Activated T-helper 17 cell treated with anti-CD3 and anti-CD28 coated beads, Interleukin-2, amount 50 U/mL, for 72 hours (primary cell): ENCODE measurements at places on chromosomes 1 and 21.

DNA sequence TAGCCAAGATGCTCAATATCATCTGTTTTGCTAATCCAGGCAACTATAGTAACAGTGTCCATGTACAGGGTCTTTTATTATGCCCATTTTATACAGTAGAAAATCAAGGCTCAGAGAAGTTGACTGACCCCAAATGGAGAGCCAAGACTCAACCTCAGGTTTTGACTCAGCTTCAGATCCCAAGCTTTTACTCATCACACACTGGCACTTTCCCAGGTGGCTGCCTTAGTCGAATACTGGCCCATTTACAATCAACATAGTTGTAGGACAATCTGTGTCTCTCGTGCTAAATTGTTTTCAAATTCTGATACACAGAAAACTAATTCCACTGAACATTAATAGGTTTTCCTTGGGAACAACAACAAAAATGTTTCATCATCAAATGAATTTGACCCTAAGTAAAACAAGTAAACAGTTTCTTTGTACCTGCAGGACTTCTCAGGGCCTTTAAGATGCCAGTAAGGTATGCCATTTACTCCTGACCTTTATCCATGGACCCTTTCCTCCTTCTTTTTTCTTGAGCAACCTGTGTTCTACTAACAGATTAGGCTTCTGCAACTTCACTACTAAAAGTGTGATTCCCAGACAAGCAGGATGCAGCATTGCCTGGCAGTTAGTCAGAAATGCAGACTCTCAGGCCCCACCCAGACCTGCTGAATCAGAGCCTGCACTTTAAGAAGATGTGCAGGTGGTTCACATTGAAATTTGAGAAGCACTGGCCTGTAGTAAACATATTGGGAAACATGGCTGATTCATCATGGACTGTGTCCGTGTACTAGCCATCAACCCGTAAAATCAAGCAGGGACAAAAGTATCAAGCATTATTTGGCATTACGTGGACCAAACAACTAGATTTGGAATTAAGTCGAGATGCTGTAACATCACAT is 128.8 kb downstream of the RRAGC start:
- H3K4me1 ChIP-seq, result no peaks in the 10 kb centered on the region
- no peaks in the 10 kb centered on the region for H3K36me3 ChIP-seq
- ATAC-seq, result no peak
- peaks cover 43% of the 10 kb centered on the region for H3K27me3 ChIP-seq
- H3K27ac ChIP-seq, result no peak overlapping the region

- no peaks in the 10 kb centered on the region for H3K36me3 ChIP-seq
- H3K4me3 ChIP-seq, result no peak overlapping the region
- no peak overlapping the region for H3K27ac ChIP-seq
- ATAC-seq, result no peak
Observed at GRCh38 chr1:5571861-5572401, 420.3 kb downstream of the NPHP4 start.

- H3K36me3 ChIP-seq, result peaks cover 55% of the 10 kb centered on the region
- no peak overlapping the region for H3K27ac ChIP-seq
- H3K27me3 ChIP-seq, result no peaks in the 10 kb centered on the region
- peaks cover 3% of the 10 kb centered on the region for H3K4me1 ChIP-seq
- H3K4me3 ChIP-seq, result no peak overlapping the region
- ATAC-seq, result no peak
Observed at GRCh38 chr1:151680826-151681225, 35.8 kb downstream of the CELF3 start.

- H3K36me3 ChIP-seq, result peaks cover 31% of the 10 kb centered on the region
- H3K27ac ChIP-seq, result no peak overlapping the region
- ATAC-seq, result no peak
- H3K4me1 ChIP-seq, result peaks cover 27% of the 10 kb centered on the region
Observed at GRCh38 chr1:176187001-176187400, 20.1 kb downstream of the COP1 start.

DNA sequence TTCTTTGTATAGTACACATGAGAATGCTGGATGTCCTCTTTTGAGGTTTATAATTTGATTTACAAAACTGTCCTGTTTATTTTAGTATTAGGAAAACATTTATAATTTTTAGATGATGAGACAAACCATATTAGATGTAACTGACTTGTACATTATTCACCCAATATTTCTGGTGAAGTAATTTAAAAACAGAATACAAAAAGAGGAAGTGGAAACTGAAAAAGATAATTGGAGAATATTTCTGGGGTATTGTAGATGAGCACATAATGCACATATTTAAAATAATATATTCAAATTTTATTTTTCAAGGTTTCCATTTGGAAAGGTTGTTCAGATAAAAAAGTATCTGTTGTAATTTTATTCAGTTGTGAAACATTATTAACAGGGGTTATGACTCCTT is 40.7 kb downstream of the XPR1 start:
- no peak overlapping the region for H3K27ac ChIP-seq
- H3K36me3 ChIP-seq, result peaks cover 29% of the 10 kb centered on the region
- H3K4me3 ChIP-seq, result no peak overlapping the region
- H3K27me3 ChIP-seq, result no peaks in the 10 kb centered on the region
- no peaks in the 10 kb centered on the region for H3K4me1 ChIP-seq

- H3K4me1 ChIP-seq, result peaks cover 19% of the 10 kb centered on the region
- peak within 1 kb of the TSS; percentile 87 for H3K4me3 ChIP-seq
- H3K36me3 ChIP-seq, result no peaks in the 10 kb centered on the region
- peak; percentile 52 for ATAC-seq
Observed at GRCh38 chr1:40316595-40317393, at the start of gene COL9A2. TSS of gene COL9A2 (minus strand) at chr1:40317286. CDS start at chr1:40317197, 89 bp downstream.

- no peaks in the 10 kb centered on the region for H3K27me3 ChIP-seq
- H3K36me3 ChIP-seq, result peaks cover 93% of the 10 kb centered on the region
- H3K4me3 ChIP-seq, result peak overlapping the region; percentile 100
- peaks cover 36% of the 10 kb centered on the region for H3K4me1 ChIP-seq
- peak overlapping the region; percentile 73 for H3K27ac ChIP-seq
- no peak for ATAC-seq
Observed at GRCh38 chr1:36305915-36306209, 306 bp upstream of the SH3D21 start.

DNA sequence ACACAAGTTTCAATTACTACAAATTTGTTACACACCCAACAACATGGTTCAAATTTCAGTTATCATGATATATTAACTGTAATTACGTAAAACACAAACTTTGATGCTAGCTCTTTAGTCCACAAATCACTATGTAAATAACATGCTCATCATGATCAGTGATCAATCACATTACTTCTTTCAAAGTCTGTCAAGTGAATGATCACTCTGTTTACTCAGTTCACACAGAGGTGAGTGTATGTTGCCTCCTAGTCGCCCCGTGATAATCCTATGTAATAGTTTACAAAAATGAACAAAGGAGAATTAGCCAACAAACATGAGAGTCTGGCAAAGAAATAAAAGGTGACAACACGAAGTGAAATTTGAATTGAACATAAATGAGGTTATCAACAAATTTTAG is 14.3 kb downstream of the EDEM3 start:
- H3K27ac ChIP-seq, result no peak overlapping the region
- peaks cover 41% of the 10 kb centered on the region for H3K36me3 ChIP-seq
- ATAC-seq, result no peak
- H3K4me1 ChIP-seq, result peaks cover 24% of the 10 kb centered on the region
- no peak overlapping the region for H3K4me3 ChIP-seq
- no peaks in the 10 kb centered on the region for H3K27me3 ChIP-seq

DNA sequence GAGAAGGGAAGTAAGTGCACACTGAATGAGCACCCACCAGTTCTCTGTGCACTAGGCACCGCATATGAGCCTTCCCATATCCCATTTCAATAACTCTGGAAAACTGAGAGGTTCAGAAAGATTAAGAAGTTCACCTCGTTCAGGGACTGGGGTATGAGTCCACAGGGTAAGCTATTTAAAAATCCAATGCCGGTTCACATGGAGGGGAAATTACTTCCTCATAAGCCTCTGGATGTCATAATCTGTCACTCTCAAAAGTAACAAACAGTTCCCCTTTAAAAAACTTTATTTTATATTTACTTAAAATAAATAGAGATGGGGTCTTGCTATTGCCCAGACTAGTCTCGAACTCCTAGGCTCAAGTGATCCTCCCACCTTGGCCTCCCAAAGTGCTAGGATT is 1.9 kb downstream of the OR2B11 start:
- no peak overlapping the region for H3K27ac ChIP-seq
- ATAC-seq, result no peak
- H3K4me1 ChIP-seq, result no peaks in the 10 kb centered on the region
- no peak overlapping the region for H3K4me3 ChIP-seq
- no peaks in the 10 kb centered on the region for H3K36me3 ChIP-seq

DNA sequence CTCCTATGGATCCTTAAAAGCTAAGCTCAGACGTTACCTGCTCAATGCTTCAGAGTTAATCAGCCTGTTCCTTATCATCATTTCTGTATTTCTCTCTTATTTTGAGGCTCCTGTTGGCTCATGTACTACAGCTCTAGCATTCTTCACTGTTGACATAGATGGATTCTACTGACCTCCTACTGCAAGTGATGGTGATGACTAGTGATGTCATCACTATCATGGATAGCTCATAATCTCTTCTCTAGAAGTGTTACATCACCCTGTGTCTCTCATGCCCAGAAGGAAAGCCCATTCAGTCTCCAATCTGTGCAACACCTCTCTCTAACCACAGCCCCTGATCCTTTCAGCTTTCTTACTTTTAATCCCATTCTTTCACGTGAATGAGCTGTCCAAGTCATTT is 168.2 kb upstream of the DPT start:
- no peaks in the 10 kb centered on the region for H3K36me3 ChIP-seq
- peaks cover 42% of the 10 kb centered on the region for H3K27me3 ChIP-seq
- no peak for ATAC-seq
- no peak overlapping the region for H3K4me3 ChIP-seq
- no peak overlapping the region for H3K27ac ChIP-seq

- peaks cover 52% of the 10 kb centered on the region for H3K36me3 ChIP-seq
Observed at GRCh38 chr1:156497743-156498431, 2.7 kb downstream of the MEF2D start.

- ATAC-seq, result peak; percentile 100
- peaks cover 22% of the 10 kb centered on the region for H3K4me1 ChIP-seq
- H3K36me3 ChIP-seq, result peaks cover 63% of the 10 kb centered on the region
- H3K4me3 ChIP-seq, result peak overlapping the region; percentile 55
- no peaks in the 10 kb centered on the region for H3K27me3 ChIP-seq
Observed at GRCh38 chr1:211305044-211305443, 21.6 kb upstream of the TRAF5 start.

DNA sequence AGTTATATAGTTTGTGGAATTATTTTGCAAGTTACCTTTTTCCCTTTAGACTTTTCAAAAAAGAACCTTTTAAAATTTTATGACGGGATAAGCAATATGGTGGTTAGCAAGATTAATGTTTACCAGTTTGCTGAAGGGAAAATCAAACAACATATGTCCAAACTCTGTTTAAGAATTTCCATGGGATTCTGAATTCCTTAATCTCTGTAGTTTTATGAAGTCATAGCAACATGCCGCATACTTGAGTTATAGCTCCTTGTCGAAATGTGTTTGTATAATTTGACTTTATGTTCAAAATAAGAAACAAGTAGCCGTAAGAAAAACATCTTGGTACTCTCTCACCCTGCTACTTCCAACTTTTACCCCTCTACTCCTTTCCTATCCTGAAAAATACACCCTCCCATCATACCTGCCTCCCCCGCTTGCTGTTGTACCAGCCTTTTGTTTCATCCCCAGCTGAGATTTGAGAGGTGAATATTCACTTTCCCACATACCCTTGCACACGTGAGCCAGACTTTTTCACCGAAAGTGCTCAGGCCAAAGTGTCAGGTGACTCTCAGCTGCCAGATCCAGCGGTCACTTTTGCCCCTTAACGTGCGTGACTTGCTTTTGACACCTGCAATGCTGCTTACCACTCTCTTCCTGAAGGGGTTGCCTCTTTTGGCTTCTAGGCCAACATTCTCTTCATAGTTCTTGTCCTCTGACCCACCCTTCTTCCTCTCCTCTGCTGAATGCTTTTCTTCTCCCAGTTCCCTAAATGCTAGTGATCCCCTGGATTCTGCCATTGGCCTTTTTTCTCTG is 83.5 kb upstream of the ZNF326 start:
- H3K27ac ChIP-seq, result peak overlapping the region; percentile 49
- H3K4me3 ChIP-seq, result no peak overlapping the region
- H3K27me3 ChIP-seq, result no peaks in the 10 kb centered on the region
- ATAC-seq, result no peak
- peaks cover 26% of the 10 kb centered on the region for H3K4me1 ChIP-seq
- peaks cover 24% of the 10 kb centered on the region for H3K36me3 ChIP-seq

DNA sequence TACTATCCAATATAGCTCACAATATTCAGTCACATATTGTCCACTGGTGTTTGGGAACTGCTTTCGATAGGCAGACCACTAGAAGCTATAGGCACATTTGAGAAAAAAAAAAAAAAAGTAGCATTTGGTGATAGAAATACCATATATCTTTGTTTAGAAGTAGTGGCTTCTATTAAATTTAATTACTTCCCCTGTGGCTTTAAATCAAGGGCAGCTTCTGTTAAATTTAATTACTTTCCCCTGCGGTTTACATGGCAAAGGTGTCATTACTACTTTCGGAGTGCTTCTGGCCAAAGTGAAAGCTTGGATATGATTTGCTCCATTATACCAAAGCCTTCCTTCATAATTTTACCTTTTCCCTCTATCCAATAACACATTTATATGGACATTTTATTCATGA is 229.9 kb downstream of the TTLL7 start:
- H3K27me3 ChIP-seq, result no peaks in the 10 kb centered on the region
- no peak overlapping the region for H3K4me3 ChIP-seq
- ATAC-seq, result no peak

DNA sequence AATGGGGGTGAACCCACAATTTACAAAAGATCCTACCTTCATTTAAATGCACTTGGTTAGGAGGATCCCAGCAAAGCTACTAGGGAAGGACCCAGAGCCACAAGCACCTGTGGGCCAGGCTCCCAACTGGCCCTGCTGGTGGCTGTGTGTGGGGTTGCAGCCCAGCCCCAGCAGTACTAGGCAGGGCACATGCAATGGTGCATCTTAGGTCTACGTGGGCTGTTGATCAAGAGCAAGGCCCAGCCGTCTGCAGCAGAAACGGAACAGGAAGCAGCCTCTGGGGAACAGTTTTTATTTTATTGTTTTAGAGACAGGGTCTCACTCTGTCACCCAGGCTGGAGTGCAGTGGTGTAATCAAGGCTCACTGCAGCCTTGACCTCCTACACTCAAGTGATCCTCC is 134.1 kb upstream of the RAB4A start:
- no peaks in the 10 kb centered on the region for H3K27me3 ChIP-seq
- H3K27ac ChIP-seq, result no peak overlapping the region
- ATAC-seq, result no peak
- peaks cover 15% of the 10 kb centered on the region for H3K4me1 ChIP-seq
- no peak overlapping the region for H3K4me3 ChIP-seq
